ENCODE measurements at places on chromosomes 12 and 14.

DNA sequence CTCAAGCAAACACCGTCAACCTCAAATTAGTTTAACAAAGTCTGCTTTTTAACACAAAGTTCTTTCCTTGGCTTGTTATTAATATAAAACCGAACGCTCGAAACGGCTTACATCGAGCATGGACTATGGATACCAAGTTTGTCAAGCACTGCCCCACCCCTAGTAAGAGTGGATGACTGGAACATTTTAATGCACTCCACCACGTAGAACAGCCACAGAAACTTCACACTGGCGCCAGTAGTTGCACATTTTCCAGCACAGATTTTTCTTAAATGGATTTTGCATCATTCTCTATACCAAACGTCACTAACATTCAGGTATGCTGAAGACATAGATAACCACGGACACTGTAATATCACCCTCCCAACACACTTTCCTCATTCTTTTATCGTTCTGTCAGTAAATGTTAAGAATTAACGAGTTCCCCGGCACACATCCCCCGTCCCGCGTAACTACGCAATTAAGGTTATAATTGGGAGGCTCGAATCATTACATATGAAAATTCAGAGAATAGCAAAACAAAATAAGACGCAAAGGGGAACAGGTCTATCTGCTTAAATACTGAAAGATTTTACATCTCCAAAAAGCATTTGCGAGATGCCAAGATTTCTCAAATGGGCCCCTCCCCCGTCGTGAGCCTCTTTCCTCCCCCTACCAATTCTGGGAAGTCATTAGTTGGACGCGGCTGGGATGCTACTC, 990 bp downstream of the FERMT2 start:
- DNase-seq, result no peak

DNA sequence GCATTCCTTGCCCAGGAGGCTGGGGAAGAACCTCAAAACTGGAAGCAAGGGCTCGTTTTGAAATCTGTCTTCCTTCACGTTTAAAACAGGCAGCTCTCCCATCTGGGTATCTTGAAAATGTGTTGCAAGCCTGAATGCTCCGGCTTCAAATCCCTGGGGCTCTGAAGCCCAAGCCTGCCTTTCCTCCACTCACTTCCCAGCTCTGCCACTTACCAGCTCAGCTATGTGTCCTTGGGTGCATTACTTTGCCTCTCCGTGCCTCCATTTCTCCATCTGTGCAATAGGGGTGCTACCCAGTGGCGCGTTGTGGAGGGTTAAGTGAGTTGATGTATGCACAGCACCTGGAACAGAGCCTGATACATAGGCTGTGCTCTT, 97.6 kb downstream of the GCH1 start:
- DNase-seq, result no peak

DNA sequence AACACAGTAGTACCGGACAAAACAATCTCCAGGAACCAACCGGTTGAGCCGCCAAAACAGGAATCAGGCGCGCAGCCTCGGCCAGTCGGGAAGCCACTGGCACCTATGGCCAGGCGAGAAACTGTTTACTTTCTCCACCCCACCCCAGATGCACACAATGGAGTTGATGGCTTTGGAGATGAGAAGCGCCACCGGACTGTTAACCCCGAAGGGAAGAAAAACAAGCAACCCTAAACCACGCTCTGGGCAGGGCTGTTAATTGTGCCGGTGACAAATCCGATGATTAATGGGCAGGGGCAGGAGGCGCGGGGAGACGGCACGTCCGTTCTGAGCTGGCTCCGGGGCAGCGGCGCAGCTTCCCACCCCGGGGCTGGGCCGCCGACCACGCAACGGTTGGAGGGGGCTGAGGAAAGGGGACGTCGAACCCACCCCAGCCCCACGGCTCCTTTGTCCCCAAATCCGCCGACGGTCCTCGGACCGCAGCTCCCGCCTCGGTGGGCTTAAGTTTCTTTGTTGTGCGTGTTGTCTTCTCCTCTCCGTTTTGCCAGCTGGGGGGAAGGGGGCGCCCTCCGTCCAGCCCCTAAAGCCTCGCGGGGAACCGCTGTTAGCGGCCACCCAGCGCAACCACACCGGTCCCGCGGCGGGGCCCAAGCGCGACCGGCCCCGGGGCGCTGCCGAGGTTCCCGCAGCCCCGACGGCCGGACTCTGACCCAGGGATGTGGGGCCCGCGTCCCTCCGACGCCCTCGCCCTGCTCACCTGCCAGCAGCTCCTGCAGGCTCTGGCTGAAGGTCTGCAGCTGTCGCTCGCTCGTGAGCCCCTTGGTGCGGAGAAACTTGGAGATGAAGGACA, 790 bp downstream of the BTG1 start:
- peak; percentile 49 for DNase-seq

DNA sequence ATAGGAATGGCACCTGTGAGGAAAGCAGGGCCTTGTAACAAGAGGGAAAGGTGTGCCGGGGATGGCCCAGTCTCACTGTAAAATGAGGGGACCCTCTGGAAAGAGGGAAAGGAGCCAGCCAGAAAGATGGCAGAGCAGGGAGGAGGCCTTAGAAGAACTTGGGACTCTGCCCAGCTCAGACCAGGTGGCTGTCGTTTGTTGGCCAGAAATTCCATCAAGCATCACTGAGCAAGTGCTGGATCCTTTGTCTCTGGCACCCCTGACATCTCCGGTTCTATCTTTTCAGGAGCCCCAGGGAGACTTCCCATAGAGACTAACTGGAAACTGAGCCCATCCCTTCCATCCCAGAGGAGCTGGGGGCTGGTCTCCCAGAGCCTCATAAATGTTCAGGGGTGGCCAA, 43.3 kb downstream of the DEGS2 start:
- DNase-seq, result no peak

DNA sequence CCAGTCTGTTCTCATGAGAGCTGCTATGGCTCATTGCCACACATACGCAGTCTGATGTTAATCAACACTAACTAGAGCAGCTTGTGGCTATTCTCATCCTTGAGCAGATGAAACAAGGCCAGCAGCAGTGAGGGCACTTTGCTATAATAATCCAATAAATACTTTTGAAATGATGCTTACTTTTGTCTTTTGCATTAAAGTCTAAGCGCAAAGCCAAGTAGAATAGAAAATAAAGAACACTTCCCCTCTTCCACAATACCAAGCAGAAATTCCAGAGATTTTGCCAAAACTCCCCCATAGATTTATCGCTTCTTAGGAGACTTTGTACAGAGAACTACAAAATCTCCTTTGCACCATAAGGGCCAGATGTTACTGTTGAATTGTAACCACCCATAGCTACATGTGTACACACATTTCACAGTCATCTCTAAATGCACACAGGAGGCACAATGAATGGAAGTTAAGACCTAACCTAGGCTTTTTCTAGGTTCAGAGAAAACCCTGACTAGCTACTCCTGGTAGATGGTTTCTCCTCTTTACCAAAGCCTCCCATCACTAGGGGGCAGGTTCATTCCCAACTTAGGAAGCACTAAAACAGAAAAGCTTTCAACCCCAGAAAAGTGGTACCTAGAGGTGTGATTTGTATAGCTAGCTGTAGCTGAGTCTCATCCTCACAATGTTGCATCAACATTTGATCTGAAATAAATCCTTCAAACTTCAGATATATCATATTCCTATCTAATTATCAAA, 119.3 kb downstream of the HMGA2 start:
- DNase-seq, result no peak

- DNase-seq, result no peak
Observed at GRCh38 chr14:43316427-43316826, 1190.7 kb downstream of the FSCB start.

DNA sequence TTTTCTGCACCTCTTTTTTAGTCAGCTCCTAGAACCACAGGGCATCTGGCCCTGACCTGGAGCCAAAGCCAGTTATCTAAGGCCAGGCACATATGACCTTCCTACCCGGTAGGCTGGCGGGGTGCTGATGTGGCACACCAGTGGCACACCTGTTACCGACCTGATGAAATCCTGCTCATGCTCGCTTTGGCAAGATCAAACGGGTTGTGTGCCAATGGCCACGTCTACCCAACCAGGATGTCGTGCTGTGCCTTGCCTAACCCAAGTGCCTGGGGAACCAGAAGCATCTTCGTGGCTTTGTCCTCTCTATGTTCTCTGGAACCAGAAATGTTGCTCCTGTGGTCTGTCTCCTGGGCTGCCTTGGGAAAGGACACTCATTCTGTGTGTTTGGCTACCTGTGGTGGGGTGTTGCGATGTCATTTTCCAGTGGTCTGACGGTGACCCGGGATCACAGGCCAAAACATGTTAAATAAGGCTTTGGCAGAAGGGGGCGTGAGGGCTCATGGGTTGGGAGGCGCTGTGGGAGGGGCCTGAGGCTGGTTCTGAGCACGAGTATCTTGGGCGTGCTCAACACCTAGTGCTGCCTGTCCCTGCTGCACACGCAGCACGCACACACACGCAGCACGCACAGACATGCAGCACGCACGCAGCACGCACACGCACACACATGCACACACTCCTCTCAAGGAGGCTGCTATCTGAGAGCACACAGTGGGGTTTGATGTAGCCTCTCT, 27.9 kb downstream of the CCNK start:
- no peak for DNase-seq
